Daoy (cell line): ENCODE measurements at places on chromosomes 2 and 18. TPM values are rescaled to one million over a fixed set of nuclear protein-coding genes. Genes with fewer than 3 reads are reported as not detected.

RSAD2 gene
- 3.0 and 5.8 TPM in 2 replicates for total RNA-seq

KCNE4 gene
- total RNA-seq = 0.77 and 2.0 TPM in 2 replicates

ARHGAP15 gene
- 0.51 and 1.4 TPM in 2 replicates for total RNA-seq

POU3F3 gene
- total RNA-seq = 5.8 and 6.5 TPM in 2 replicates

YES1 gene
- 43.8 and 48.8 TPM in 2 replicates for total RNA-seq

SYT4 gene
- not detected in 2 replicates for total RNA-seq

IL18RAP gene
- 0.12 TPM in 1 of 2 replicates, not detected in the other for total RNA-seq

CAVIN2 gene
- total RNA-seq = 0.06 TPM in 1 of 2 replicates, not detected in the other

OLA1 gene
- total RNA-seq = 76.8 and 120 TPM in 2 replicates

AGXT gene
- not detected in 2 replicates for total RNA-seq

UGT1A4 gene
- 0.63 TPM in 1 of 2 replicates, not detected in the other for total RNA-seq

SFT2D3 gene
- 6.0 and 6.1 TPM in 2 replicates for total RNA-seq

NTSR2 gene
- total RNA-seq = not detected in 2 replicates

RESP18 gene
- not detected in 2 replicates for total RNA-seq

KRTCAP3 gene
- not detected in 2 replicates for total RNA-seq

UNC80 gene
- not detected in 2 replicates for total RNA-seq

- DNase-seq = no peak
Observed at GRCh38 chr2:39247512-39248043, 3.8 kb upstream of the CDKL4 start.

DNA sequence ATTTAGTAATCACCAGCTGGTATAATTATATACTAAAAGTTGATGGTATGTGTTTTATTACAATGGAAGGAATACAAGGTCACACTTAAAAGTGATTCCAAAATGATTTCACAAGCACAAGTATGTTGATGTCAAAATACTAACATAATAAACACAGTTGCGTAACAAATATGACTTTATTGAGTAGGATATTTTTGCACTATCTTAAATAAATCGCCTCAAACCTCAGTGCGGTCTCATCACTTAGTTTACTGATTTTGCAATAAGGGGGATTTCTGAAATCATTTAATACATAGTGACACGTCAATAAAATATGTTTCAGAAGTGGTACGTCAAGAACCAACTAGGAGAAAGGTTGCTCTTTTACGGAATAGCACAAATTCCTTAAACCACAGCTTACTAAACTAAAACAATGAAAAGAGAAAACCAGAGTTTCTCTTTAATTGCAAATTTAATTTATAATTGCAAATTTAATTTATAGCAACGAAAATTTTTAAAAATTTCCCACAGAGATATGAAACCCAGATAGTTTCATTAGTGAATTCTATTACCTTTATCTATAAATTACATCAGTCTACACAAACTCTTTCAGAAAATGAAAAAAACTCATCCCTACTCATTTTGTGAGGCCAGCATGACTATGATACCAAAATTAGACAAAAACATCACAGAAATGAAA, 304.0 kb upstream of the REG3G start:
- DNase-seq = no peak

- no peak for DNase-seq
Observed at GRCh38 chr2:120437604-120438000, 91.7 kb downstream of the INHBB start.

GRCh38 chr2:66560683-66561082, 125.8 kb downstream of the MEIS1 start:
- no peak for DNase-seq

- DNase-seq = no peak
Observed at GRCh38 chr2:184793176-184793575, 194.8 kb downstream of the ZNF804A start.

DNA sequence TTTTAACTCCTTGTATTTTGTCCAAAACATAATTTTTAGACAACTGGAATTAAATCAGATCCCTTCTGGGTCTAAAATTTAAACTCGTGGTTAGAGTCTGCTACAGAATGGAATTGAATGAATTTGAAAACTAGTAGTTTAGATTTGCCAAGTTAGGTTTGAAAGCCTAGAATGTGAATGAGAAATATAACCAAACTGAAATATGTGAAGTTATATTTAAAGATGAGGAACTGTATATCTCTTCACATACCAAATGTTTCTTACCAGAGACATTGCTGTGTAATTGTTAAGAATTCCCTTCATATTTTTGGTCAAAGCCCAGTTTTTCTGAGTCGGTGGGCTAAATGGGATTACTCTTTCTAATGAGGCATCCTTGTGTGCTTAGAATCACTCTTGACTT, 74.2 kb downstream of the LPIN1 start:
- DNase-seq = no peak

GRCh38 chr2:241359481-241360045, 3.5 kb downstream of the FARP2 start:
- no peak for DNase-seq

- no peak for DNase-seq
Observed at GRCh38 chr2:14480906-14481305, 151.6 kb upstream of the LRATD1 start.

DNA sequence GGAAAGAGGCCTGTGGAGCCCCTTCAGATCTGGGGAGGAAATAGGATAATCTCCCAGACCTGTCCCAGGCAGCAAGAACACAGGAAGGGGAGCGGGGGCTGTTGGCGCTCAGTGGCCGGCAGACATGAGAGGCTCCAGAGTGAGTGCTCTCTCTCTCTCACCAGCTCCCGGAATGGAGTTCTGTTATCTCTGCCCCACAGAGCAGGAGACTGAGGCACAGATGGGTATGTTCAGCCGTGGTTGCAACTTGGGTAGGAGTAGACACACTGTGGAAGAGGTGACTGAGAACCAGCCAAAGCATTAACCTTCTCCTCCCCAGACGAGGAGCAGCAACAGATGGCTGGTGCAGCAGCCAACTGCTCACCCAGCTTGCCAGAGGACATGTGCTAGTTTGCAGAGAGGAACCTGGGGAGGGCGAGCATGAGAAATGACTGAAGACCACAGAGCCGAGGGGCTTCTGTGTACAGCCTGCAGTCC, 82.0 kb downstream of the NRP2 start:
- DNase-seq = no peak

- DNase-seq = no peak
Observed at GRCh38 chr2:28582595-28582994, 86.7 kb downstream of the PLB1 start.

GRCh38 chr2:174020926-174021662, 55.9 kb upstream of the SP3 start:
- no peak for DNase-seq

- no peak for DNase-seq
Observed at GRCh38 chr2:62692225-62692624, 13.3 kb upstream of the EHBP1 start.

DNA sequence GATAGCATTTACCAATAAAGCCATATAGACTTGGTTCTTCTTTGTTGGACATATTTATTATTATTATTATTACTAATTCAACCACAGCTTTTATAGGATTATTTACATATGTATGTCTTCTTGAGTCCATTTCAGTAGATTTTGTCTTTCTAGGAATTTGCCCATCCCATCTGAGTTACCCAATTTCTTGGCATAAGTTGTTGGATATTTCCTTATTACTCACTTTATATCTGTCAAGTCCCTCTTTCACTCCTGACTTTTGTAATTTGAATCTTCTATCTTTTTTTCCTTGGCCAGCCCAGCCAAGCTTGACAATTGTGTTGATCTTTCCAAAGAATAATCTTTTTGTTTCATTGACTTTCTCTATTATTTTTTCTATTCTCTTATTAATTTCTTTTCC, 543.7 kb downstream of the SUCLG1 start:
- DNase-seq = no peak

DNA sequence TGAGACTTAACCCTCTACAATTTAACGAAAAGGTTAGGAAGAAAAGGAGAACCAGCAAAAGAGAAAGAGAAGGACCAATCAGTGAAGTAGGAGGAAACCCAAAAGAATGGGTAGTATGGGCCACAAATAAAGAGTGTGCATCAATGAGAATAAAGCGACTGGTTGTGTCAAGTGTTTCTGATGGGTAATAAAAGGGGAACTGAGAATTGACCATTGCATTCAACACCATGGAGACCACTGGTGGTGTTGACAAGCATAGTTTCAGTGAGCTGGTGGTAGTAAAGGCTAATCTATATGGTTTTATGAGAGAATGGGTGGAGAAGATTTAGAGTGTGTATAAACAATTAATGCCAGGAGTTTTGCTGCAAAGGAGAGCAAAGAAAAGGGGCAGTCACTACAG, 75.4 kb downstream of the CSRNP3 start:
- DNase-seq = no peak

- no peak for DNase-seq
Observed at GRCh38 chr2:201262718-201263117, 2.4 kb downstream of the CASP8 start.

DNA sequence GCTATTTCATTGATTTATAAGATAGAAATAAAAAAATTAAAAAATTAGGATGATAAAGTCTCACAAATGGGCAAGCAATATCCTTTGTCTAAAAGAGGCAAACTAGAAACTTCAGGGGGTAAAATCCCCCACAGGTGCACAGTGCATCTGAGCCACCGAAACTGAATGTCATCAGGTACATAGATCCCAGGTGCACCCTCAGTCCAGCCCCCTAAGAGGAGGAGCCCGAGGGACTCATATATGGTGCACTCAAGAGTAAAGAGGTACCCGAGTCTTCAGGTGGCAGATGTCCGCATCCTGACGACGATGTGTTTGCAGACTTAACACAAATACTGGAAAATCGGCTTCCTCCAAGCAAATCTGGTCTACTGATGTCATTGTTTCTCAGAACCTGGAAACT, 11.3 kb downstream of the QPCT start:
- DNase-seq = no peak

DNA sequence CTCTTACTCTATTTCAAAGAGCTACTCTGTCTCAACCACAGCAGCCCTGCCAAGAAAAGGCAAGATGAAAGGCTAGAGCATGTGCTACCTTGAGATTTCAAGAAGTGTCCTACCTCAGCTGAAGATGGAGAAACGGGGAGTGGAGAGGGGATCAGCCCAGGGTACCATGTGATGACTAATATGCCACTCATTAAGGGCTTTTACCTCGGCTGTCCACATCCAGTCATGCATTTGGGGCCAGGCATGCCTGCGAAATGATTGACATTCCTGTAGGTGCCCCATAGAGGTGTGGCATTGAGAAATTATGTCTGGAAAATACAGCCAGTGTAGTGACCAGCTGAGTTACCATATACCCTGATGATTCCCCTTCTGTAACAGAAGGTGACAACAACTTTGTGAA, 96.1 kb downstream of the NRP2 start:
- no peak for DNase-seq

GRCh38 chr18:78849458-78849857, 130.2 kb upstream of the SALL3 start:
- DNase-seq = no peak

GRCh38 chr18:12027046-12027445, 45.7 kb downstream of the IMPA2 start:
- no peak for DNase-seq

- DNase-seq = peak; percentile 90
Observed at GRCh38 chr2:207223051-207223450, 57.3 kb upstream of the KLF7 start.

GRCh38 chr2:221780281-221780688, 208.2 kb upstream of the EPHA4 start:
- DNase-seq = peak; percentile 20

- peak; percentile 5 for DNase-seq
Observed at GRCh38 chr2:203340791-203341487, 12.7 kb downstream of the ABI2 start.

DNA sequence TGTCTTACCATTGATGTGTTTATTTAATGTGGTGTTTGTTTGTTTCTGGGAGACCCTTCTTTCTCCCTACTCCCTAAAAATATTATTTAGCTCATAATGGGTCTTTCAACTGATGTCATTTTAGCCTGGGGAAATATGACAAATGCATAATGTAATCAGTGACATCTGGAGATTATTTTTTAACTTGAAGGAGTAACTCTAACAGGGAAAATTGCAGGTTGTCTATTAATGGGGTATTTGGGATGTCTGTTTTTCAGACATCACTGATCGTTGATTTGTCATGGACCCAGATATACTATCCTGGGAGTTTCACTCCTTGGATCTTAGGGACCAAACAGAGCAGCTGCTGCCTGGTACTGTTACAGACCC, 230.4 kb downstream of the LOXHD1 start:
- DNase-seq = no peak

GRCh38 chr18:49359732-49360444, 100.6 kb downstream of the DYM start:
- DNase-seq = no peak

DNA sequence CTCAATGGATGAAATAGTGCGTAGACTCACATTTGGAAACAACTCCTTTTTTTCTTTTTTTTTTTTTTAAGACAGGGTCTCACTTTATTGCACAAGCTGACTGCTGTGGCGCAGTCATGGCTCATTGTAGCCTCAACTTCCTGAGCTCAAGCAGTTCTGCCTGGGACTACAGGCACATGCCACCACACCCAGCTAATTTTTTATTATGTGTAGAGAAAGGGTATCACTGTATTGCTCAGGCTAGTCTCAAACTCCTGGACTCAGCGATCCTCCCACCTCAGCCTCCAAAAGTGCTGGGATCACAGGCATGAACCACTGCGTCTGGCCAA, 17.4 kb downstream of the HAT1 start:
- DNase-seq = no peak

DNA sequence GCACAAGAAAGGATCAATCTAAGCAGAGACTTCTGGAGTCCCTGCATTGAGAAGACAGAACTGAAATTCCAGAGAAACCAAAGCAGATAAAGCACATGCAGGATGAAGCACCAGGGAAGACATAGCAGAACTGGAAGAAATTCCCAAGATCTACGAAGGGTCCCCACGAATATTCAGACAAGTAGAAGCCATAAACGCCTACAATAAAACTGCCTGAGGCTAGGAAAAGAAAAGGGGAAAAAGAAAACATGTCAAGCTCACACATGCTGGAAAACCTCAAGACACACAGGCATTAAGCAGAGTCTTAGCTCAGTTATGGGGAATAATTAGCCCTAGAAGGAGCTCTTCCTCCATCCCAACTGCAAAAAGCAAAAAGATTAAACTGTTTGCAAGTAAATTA, 171.2 kb downstream of the NBAS start:
- DNase-seq = no peak

GRCh38 chr18:32612651-32613050, 142.0 kb upstream of the GAREM1 start:
- DNase-seq = peak; percentile 64

DNA sequence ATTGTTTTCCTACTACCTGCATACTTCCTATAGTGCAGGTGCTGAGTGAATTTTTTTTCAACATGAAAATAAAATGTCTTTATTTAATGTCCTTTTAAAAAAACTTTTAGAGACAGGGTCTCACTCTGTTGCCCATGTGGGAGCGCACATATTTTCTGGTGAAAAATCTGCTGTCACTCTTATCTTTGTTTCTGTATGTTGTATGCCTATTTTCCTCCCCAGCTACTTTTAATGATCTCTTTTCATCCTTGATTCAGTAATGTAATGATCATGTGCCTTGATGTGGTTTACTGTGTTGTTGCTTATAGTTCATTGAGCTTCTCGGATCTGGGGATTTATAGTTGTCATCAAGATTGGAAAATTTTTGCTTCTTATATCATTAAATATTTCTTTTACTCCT, 117.3 kb downstream of the ARL6IP6 start:
- DNase-seq = no peak

DNA sequence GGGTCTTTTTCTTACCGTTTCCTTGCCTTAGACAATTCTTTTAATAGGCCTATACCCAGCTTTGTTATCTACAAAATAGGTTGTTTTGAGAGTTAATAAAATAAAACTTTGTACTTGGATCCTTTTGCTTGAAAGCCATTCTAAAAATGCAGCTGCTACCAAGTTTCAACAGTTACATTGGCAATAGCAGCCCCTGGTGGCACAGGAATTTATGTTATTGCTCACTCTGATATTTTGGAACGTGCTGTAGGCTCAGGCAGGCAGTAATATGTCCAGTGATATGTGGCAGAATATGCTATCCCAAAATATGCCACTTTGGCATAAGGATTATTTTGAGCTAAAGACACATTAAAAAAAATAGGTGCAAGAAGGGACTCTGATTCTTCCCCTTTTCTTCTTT, 6.7 kb upstream of the COMMD1 start:
- no peak for DNase-seq
